Astrocyte (in vitro differentiated cells and primary cell): ENCODE measurements at places on chromosomes 4 and X.
A peak's percentile ranks its signal among the peaks of the same experiment; 100 is the strongest.

DNA sequence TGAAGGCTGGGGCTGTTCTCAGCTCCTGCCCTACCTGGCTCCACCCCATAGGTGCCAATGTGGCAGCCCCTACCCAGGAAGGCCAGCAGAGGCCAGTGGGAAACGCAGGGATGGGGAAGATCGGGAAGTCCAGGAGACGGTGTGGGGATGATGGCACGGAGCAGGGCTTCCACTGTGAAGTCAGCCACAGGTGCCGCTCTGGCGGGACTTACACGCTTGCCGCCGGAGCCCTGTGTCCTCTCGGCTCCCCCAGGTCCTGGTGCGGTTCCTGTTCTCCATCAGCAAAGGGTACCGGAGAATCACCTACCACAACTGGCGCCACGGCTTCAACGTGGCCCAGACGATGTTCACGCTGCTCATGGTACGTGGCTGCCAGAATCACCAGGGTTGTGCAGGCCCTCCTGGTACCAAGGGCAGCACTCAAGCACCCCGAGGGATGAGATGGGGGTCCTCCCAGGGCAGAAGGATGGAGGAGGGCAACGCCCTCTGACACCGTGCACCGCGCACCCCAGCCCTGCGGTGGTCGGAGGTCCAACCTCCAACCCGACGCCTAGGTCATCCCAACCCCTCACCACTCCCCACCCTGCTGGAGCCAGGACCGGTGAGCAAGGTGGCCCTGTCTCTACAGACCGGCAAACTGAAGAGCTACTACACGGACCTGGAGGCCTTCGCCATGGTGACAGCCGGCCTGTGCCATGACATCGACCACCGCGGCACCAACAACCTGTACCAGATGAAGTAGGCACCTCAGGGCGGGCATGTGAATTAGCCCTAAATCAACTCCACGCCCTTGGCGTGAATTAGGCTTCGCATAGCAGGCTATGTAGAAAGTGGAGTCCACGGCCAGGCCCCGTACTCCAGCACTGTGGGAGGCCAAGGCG lies 12.0 kb downstream of the ATP5ME start:
- DNase-seq, result no peak

DNA sequence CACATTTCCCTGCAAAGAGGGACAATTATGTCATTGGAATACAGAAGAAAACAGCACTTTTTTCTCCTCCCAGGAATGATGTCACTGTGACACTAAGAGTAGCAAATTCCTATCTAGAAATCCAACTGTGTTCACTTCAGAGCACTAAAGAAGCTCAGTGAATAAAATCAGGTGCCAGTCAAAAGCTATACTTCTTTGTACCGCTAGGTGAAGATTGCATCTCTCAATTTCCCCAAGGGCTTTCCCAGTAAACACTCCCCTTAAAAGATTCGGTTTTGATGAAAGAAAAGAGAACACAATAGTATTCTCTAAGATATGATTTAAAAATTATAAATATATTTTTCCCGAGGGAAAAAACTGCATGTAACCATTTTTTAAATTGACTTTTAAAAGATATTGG lies 104.7 kb upstream of the MID1 start:
- DNase-seq, result no peak

GRCh38 chr4:184030036-184030435 lies 124.9 kb downstream of the STOX2 start:
- DNase-seq, result no peak

DNA sequence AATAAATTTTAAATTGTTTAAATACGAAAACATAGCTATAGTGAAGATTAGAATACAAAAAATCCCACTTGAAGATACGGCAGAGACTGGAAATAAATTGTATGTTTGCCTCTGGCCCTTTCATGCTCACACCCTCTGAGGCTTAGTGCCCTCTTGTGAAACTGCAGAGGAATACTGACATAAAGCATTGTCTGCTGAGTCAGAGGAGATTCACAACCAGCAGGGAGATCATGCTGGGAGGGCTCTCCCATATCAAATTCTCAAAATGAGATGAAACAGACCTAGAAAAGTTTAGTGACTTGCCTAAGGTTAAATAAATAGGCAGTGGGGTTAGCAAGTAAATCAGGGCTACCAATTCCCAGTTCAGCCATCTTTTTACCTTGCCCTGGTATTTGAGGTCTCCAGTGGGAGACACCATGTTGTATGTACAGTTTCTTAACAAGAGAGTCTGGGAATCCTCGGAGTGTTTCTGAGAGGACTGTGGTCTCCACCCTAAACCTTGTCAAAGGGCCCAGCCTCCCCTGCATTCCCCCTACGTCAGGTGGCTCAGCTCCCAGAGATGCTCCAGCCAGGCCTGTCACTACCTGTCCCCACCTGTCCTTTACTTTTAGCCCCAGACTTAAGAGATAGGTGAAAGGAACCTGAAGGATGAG lies 581.4 kb upstream of the DIPK2B start:
- DNase-seq, result peak; percentile 51

DNA sequence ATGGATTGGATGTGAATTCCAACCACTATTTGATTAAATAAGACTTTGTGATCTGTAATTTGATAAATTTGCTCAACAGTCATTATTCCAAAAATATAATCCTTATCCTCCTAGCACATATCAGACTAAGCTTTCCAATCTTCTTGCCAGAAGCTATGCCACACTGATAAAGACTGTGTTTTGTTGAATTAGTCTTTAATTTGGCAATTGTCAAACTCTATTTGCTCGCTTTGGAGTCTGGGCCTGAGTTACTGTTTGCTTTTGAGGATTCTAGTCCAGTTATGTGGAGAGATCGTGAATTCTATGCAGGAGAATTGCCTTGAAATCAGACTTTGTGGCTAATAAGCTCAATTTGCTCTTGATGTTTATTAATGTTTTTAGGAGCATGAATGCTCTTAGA lies 10.9 kb upstream of the RNF150 start:
- DNase-seq, result no peak

DNA sequence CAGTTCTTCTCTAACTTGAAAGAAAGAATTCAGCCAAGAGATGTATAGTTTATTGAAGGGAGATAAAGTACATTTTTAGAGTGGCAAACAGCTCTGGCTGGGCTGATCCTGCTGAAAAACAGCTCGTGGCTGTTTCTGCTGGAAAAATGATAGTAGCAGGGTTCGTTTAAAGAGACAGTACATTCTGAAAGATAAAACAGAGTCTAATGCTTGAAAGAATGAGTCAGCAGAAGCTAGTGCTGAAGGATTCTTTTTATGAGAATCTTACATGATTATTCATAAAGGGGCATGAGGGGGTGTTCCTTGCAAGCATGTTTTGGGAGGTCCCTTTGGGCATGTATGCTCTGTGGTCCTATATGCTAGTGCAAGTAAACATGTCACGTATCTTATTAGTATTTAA lies 790.0 kb downstream of the PCDH18 start:
- DNase-seq, result peak; percentile 14

DNA sequence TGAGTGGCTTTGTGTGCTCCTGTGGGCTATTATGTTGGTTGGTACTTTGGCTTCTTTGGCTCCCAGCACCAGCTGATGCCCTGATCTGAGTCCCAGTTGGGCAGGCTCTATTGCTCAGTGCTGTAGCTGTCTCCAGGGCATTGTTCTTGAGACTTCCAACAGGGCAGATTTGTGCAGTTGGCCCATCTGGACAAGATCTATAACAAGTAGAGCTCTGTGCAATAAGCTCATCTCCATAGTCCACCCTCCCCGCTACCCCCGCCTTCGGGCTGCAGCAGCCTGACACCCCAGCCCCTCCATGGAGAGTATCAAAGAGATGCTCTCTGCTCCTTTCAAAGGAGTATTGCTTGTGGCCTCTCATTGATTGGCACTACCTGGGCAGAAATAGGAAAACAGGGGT lies 5.8 kb upstream of the TMEM31 start:
- DNase-seq, result no peak

- DNase-seq, result peak; percentile 86
Measured at GRCh38 chr4:185865901-185866328, 53.9 kb upstream of the SORBS2 start.

DNA sequence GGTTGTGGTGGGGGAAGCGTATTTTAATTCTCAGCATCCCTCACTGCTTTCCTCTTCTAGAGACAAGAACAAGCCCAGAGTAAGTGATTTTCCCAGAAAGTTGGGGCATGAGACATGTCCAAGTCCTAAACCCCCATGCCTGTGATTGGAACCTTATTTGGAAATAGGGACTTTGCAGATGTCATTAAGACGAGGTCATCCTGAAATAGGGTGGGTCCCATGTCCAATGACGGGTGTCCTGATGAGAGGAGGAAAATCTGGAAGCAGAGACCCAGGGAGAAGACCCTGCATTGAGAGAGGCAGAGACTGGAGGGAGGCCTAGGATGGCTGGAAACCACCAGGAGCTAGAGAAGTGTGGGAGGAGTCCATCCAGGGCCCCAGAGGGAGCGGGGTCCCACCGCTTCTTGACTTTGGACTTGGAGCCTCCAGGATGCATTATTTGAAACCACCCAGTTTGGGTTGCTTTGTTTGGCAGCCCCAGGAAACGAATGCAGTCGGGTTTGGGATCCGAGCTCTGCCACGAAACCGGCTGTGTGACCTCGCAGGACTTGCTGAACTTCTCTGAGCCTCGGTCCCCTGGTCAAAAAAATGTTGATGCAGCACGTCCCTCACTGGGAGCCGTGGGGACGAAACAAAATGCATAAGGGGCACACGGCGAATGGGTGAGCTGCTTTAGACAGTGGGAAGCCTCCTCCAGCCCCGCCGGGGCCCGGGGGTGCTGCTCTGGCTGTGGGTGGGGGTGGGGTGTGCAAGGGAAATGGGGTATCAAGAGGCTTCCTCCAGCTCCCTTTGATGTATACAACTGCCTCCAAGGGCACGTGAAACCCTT lies 113.9 kb downstream of the CPZ start:
- DNase-seq, result no peak

GRCh38 chrX:138690591-138690990 lies 20.9 kb downstream of the FGF13 start:
- DNase-seq, result peak; percentile 11

DNA sequence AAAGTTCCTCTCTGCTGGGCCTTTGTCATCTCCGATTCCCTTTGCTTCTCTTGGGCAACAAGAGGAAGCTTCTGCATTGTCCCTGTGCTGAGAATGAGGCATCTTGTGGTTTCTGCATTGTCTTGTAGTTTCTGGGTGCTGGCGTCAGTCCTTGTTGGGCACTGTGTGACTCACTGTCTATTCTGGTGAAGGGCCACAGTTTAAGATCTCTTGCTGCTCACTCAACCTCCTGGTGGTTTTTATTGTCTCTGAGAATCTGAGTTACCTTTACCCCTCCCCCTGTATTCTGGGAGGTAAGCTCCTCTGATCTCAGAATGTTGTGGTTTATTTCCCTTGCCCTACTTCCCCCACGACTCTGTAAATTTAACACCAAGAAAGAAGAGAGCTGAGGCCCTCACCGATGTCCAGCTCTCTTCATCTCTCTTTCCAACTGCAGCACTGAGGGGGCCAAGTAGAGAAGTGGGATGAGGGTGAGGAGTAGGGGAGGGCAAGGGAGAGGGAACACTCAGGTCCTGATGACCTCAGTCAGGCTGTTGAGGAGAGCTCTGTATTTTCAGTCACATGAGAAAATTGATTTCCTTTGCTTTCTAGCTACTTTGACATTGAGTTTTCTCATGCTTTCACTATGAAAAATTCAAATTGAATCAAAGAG lies 441.6 kb upstream of the PITX2 start:
- peak; percentile 78 for DNase-seq

DNA sequence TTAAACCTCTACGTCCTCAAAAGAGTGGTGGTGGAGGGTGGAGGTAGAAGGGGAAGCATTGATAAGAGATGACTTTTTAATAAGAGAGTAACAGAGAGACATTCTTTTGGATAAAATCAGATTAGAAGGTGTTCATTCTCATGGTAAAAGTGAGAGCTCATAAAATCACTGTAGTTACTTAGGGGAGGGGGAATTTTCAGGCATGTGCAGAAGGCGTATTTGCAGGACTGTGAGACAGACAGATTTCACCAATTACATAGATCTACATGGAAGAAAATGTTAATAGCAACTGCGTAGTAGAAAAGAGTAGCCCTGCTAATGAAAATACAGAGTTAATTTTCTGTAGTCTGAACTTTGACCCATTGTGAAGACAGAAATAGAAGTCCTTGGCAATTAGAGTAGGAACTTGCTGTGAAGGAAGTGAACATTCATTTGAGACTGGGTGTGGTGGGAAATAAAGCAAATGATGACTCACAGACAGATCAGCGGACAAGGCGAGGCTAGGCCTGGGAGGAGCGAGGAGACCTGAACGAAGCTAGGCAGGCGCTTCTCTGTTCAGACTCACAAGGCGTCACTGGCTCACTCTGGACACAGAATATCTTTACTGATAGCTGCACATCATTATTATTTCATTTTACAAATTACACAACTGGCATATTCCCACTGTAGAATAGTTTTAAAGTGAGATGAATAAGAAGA lies 57.2 kb upstream of the FAM9C start:
- DNase-seq, result peak; percentile 90

DNA sequence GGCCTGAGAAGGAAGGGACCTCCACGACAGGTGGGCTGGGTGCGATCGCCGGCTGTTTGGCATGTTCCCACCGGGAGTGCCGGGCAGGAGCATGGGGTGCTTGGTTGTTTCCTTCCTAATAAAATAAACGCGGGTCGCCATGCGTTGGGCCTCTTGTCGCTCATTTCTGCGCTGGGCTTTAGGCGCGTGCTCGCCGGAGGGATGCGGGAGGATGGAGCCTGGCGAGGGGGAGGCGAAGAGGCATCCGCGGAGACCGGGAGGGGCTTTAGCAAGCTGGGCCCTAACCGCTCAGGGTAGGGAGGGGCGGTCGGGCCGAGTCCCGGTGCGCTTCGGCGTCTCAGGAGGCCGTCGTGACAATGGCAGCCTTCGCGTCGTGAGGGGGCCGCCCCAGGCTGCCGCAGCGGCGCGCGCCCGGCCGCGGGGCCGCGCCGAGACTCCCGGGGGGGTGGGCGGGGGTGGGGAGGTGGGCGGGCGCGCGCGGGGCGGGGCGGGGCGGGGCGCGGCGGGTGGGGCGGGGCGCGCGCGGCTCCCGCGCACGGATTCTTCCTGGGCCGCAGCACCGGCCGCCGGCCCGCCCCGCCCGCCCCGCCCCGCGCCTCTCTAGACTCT lies 476 bp upstream of the GDI1 start:
- no peak for DNase-seq

- no peak for DNase-seq
Measured at GRCh38 chrX:110417128-110417527, 58.5 kb downstream of the RTL9 start.

- DNase-seq, result no peak
Measured at GRCh38 chr4:68326141-68326540, 23.7 kb downstream of the YTHDC1 start.

- DNase-seq, result no peak
Measured at GRCh38 chr4:69147334-69147733, 51.1 kb downstream of the UGT2B7 start.

- peak; percentile 97 for DNase-seq
Measured at GRCh38 chr4:144709159-144709558, 63.2 kb downstream of the HHIP start.

- DNase-seq, result no peak
Measured at GRCh38 chr4:153421941-153422340, 44.2 kb upstream of the TMEM131L start.
